Right ventricle myocardium inferior (tissue), 1 donor: ENCODE measurements at places on chromosomes 4 and X.

DNA sequence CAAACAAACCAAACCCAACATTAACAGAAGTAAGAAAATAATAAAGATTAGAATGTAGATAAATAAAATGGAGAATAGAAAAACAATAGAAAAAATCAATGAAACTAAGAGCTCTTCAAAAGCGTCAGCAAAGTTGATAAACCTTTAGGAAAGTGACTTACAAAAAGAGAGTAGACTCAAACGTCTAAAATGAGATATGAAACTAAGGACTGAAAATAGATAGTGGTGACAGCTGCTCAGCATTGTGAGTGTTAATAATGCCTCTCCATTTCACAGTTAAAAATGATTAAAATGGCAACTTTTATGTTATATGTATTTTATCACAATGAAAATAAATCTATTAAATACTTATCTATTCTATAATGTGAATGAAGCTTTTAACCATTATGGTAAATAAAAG lies 125.7 kb upstream of the CPXCR1 start:
- DNase-seq, result no peak

GRCh38 chr4:55661398-55662056 lies 25.4 kb upstream of the NMU start:
- DNase-seq, result no peak

- no peak for DNase-seq
These were observed 24.9 kb downstream of the APLN start for GRCh38 chrX:129629837-129630236.

- no peak for DNase-seq
These were observed 31.6 kb downstream of the TIGD2 start for GRCh38 chr4:89142691-89143669.

DNA sequence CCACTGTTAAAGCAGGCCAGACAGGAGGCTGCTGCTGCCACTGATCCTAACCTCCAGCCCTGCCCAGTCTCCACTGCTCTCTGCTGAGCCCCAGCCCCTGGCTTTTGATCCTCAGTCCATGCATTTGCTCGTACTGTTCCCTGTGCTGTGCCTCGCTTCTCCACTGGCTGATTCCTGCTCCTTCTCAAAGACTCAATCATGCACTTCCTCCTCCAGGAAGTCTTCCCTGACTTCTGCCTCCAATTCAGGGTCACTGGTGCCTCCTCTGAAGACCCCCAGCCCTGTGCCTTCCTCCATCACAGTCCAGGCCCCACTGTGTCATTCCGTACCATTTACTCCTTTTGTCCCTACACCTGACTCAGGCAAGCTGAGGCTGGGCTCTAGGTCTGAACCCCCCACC lies 230.6 kb upstream of the PSAPL1 start:
- DNase-seq, result no peak

DNA sequence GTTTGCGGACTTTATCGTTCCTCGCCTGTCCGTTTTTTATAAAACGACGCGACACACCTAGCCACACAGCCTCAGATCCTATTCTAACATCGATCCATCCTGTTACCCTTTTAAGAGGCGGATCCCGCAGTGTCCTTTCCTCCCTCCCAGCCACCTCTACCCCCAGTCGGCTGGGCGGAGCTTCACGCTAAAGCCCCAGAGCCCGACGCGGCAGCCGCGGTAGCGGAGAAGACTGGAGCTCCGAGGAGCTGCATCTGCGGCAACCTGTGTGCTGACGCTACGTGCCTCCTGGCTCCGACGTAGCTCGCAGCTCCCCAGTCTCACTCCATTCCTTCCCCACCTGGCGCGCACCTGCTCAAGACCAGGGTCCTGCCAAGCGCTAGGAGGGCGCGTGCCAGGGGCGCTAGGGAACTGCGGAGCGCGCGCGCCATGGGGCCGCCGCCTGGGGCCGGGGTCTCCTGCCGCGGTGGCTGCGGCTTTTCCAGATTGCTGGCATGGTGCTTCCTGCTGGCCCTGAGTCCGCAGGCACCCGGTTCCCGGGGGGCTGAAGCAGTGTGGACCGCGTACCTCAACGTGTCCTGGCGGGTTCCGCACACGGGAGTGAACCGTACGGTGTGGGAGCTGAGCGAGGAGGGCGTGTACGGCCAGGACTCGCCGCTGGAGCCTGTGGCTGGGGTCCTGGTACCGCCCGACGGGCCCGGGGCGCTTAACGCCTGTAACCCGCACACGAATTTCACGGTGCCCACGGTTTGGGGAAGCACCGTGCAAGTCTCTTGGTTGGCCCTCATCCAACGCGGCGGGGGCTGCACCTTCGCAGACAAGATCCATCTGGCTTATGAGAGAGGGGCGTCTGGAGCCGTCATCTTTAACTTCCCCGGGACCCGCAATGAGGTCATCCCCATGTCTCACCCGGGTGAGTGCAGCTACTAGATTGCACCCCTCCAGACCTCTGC lies at the start of gene RNF128:
Gene RNF128 (plus strand): TSS at position 217 of the 953 bp plus-strand sequence. CDS start 213 bp downstream, at position 430.
- DNase-seq, result no peak

- DNase-seq, result no peak
These were observed 19.2 kb downstream of the G3BP2 start for GRCh38 chr4:75653845-75654503.

DNA sequence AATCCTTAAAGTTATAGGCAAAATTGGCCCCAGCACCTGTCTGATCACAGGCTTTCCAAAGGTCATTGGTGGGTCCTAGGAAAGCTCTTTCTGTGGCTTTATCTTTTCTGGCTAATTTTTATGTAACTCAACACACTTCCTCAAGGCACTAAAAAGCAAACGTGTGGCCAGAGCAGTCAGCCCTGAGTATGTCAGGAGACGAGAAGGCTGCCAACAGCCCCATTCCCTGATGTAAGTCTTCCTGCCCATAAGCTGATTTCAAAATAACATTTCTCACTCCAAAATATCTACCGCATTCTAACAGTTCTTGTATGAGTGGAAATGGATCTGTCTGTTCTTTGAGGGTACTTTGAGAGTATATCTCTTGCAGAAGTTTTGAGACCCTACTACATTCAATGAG lies 25.5 kb upstream of the FUNDC1 start:
- DNase-seq, result no peak

GRCh38 chrX:155086202-155086840 lies 15.0 kb downstream of the BRCC3 start:
- no peak for DNase-seq

- DNase-seq, result no peak
These were observed 101.6 kb downstream of the KLHL8 start for GRCh38 chr4:87118826-87119225.

- no peak for DNase-seq
These were observed 11.2 kb upstream of the ELF4 start for GRCh38 chrX:130121505-130121800.

DNA sequence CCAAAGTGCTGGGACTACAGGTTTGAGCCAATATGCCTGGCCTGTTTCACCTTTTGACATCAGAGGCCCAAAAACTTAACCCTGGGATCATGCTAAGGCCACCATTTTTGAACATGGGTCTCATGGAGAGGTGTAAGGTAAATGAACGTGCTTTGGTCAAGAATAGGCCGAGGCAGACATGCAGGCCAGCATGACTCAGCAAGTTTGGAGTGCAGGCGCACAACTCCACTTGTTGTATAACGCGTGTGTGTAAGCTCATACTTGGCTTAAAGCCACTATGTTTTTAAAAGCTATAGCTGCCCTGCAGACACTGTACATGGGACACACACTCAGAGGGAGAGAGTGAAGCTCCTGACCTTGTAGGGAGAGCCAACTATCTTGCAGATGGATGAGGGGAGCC lies 43.8 kb upstream of the HPSE start:
- no peak for DNase-seq

DNA sequence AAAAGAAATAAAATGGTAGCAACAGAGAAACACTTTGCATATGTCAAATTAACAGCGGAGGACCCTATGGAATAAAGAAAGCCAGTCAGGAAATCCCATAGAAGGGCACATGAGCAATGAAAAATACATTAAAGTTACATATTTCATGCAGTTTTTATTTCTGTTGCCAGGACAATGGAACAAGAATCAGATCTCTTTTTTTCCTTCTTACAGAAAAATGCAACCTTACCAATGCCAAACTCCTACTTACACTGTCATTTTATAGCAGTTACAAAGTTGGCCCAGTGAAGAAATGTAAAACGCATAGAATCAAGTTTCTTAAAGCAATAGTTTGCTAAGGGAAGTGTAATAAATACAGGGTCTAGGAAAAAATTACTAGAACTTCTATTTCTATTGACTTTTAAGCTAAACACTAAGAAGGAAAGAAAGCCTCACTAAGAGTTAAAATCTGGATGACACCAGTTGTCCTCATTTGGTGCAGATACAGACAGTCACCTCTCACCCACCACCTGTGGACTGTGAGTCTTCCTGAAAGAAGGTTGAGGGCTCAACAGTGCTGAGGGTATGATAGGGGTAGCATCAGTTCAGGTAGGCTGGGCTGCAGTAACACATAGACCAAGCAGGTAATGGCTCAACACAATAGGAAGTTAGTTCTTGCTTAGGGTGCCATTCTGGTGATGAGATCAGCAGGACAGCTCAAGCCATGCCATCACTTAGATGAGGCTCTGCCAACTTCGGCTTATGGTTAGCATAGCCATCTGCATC lies 224.6 kb downstream of the ANAPC10 start:
- DNase-seq, result no peak

GRCh38 chr4:151455212-151455611 lies 46.2 kb downstream of the FHIP1A start:
- DNase-seq, result no peak

DNA sequence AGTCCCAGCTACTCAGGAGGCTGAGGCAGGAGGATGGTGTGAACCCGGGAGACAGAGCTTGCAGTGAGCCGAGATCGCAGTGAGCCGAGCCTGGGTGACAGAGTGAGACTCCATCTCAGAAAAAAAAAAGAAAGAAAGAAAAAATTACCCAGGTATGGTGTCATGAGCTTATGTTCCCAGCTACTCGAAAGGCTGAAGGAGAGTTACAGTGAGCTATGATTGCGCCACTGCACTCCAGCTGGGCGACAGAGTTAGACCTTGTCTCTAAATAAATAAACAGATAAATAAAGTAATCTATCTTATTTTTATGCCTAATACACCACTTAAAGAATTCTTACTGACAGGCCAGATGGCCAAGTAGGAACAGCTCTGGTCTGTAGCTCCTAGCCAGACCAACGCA lies 73.0 kb downstream of the SLC39A8 start:
- no peak for DNase-seq

GRCh38 chr4:7323872-7324650 lies 110.7 kb downstream of the PSAPL1 start:
- DNase-seq, result peak; percentile 50

DNA sequence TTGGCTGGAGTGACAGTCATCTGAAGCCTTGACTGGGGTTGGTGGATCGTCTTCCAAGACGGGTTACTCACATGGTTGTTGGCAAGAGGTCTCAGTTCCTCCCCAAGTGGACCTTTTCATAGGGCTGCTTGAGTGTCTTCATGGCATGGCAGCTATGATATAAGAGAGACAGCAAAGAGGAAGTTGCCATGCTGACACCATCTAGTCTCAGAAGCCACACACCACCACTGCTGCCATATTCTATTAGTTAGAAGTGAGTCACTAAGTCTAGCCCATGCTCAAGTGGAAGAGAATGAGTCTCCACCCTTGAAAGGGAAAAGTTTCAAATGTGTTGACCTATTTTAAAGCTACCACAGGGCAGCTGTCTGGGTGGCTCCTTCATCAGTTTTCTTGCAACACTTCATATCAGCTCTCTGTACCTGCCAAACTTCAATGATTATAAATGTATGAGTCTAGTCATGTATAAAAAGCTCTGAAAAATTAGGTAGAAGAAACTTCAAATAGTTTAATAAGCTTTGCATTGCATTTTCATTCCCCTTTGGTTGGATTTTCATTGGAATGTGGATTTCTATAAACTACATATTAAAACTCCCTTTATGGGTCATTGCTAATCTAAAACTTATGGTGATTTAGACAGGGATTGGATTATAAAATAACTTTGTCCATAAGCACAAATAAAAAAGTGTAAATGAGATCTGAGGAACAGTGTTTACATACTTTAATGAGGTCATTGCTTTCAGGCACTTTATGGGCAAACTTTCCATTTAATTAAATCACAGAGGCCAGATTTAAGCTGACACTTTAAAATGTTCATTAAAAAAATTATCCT lies 68.0 kb upstream of the ATXN3L start:
- DNase-seq, result no peak

DNA sequence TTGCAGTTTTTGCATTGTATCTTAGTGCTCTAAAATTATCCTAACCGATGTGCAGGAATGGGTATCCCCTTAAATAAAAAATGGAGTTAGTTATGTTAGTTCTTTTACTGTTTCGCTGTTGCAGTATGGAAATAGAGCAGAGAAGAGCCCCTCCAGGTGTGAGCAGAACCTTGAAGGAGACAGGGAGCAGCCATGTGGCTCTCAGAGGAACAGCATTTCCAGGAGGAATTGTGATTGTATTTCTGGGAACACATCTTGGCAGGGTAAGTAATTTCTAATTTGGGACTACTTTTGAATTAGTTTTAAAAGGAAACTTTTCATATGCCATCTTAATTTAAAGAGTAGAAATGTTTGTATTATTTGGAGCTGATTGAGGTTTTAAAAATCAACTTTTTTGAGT lies 5.3 kb upstream of the CCDC158 start:
- no peak for DNase-seq

- DNase-seq, result no peak
These were observed 821 bp downstream of the SLITRK2 start for GRCh38 chrX:145818186-145819113.

DNA sequence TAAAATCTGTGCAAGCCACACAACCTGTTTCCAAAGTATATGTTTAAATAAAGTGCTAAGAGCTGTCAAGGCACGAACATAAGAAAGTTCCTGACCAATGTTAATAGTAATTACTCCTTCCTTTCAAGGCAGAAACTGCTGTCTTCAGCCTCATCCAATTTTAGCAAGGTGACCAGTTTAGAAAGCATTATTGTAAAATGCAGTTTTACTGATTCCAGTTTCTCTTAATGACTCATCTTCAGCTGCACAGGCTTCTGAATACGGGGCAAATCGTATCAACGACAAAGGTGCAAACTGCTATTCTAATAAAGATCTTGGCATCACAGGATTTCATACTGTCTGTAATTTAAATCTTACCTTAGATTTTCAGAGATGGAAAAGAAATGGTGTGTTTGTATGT lies 87.5 kb downstream of the PPP3CA start:
- DNase-seq, result no peak

DNA sequence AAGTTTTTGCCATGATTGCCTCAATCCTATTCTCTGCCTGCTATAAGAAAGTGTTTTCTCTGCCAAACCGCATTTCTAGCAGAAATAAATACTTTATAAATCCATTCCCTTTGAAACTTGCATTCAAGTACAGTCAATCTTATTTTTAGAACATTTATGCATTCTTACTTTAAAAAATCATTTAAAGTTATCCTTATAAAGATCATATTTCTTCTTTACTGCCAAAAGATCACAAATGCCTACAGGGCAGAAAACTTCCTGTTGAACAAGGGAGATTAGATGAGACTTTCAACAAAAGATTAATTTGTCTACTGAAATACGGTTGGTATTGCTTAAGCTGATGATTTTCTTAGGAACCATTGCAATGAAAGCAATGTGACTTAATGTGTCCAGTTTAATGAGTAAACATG lies 207.2 kb upstream of the SLIT2 start:
- DNase-seq, result no peak

- no peak for DNase-seq
These were observed 296.7 kb upstream of the FGF13 start for GRCh38 chrX:139008185-139008584.

GRCh38 chr4:138757432-138757831 lies 258.1 kb upstream of the NOCT start:
- DNase-seq, result no peak
